ENCODE measurements at places on chromosomes 11 and 22.

DNA sequence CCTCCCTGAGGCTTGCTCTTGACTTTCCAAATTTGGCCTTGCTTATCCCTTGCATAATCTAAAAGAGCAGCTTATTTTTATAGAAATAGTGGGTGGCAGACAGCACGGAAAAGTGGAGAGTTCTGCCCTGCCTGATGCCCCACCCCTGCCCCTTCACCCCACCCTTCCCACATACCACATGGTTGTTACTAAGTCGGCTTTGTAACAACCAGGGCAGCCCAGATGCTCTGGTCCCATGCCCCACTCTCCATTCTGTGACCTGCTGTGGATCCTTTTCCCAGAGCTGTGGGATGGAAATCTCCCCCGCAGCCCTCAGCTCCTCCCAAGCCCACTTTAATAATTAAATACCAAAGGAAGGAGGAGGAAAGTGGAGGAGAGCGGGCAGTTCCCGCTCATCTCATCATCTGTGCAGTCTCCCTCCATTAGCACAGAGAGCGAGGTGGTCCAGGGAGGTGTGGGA is 10.9 kb downstream of the MRGPRF start:
- no peaks in the 10 kb centered on the region for H3K36me3 ChIP-seq
- H3K4me1 ChIP-seq, result peaks cover 12% of the 10 kb centered on the region
- H3K27me3 ChIP-seq, result no peaks in the 10 kb centered on the region
- peak; percentile 43 for DNase-seq

DNA sequence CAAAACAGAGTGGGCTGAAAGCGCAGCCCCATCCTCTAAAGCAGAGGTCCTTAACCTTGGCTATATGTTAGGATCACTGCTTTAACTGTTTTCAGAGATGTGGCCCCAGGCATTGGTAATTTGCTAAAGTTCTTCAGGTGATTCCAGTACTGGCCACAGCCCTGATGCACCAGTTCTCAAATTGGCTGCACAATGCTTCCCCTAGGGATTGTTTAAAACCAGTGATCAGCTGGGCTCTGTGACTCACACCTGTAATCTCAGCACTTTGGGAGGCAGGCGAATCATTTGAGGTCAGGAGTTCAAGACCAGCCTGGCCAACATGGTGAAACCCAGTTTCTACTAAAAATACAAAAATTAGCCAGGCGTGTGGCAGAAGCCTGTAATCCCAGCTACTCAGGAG is 8.4 kb upstream of the IRAG1 start:
- H3K4me1 ChIP-seq, result no peaks in the 10 kb centered on the region
- H3K4me3 ChIP-seq, result no peak overlapping the region
- no peaks in the 10 kb centered on the region for H3K27me3 ChIP-seq
- H3K27ac ChIP-seq, result no peak overlapping the region
- H3K36me3 ChIP-seq, result no peaks in the 10 kb centered on the region
- DNase-seq, result peak; percentile 70

GRCh38 chr11:18319914-18320313 is 2.0 kb downstream of the HPS5 start:
- H3K27me3 ChIP-seq, result no peaks in the 10 kb centered on the region
- peaks cover 31% of the 10 kb centered on the region for H3K4me1 ChIP-seq
- no peak overlapping the region for H3K27ac ChIP-seq
- DNase-seq, result no peak

- DNase-seq, result no peak
- no peaks in the 10 kb centered on the region for H3K27me3 ChIP-seq
- H3K36me3 ChIP-seq, result no peaks in the 10 kb centered on the region
- H3K4me1 ChIP-seq, result no peaks in the 10 kb centered on the region
- no peak overlapping the region for H3K4me3 ChIP-seq
- H3K27ac ChIP-seq, result no peak overlapping the region
Observed at GRCh38 chr22:43521716-43522115, 109.9 kb downstream of the MPPED1 start.

GRCh38 chr11:34292111-34292510 is 65.7 kb downstream of the ABTB2 start:
- no peak overlapping the region for H3K27ac ChIP-seq
- no peaks in the 10 kb centered on the region for H3K27me3 ChIP-seq
- no peaks in the 10 kb centered on the region for H3K4me1 ChIP-seq

GRCh38 chr22:47997052-47997590 is 1234.7 kb downstream of the TBC1D22A start:
- DNase-seq, result no peak
- H3K36me3 ChIP-seq, result no peaks in the 10 kb centered on the region
- no peak overlapping the region for H3K27ac ChIP-seq
- H3K4me1 ChIP-seq, result no peaks in the 10 kb centered on the region

DNA sequence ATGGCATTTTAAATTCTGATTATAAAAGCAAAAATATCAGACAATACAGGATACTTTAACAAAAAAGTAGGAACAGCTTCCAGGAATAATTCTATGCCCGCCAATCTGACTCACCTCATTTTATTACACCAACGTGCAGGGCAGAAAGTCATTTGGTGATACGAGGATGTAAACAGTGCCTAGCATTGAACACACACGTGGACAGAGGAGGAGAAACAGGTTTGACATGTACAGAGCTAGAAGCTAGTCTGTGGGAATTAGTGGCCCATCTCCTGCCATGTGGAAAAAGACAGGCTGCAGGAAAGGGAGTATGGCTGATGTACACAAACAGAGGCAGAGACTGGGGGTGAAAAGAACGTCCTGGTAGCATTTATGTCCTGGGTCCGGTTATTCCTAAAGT is 9.0 kb upstream of the SPINDOC start:
- peaks cover 4% of the 10 kb centered on the region for H3K4me1 ChIP-seq
- no peak overlapping the region for H3K4me3 ChIP-seq
- H3K27ac ChIP-seq, result no peak overlapping the region
- H3K36me3 ChIP-seq, result no peaks in the 10 kb centered on the region
